Suppressor macrophage (primary cell): ENCODE measurements at places on chromosomes 11 and 22.

GRCh38 chr11:100821198-100821597 lies 134.1 kb downstream of the ARHGAP42 start:
- no peak for DNase-seq

DNA sequence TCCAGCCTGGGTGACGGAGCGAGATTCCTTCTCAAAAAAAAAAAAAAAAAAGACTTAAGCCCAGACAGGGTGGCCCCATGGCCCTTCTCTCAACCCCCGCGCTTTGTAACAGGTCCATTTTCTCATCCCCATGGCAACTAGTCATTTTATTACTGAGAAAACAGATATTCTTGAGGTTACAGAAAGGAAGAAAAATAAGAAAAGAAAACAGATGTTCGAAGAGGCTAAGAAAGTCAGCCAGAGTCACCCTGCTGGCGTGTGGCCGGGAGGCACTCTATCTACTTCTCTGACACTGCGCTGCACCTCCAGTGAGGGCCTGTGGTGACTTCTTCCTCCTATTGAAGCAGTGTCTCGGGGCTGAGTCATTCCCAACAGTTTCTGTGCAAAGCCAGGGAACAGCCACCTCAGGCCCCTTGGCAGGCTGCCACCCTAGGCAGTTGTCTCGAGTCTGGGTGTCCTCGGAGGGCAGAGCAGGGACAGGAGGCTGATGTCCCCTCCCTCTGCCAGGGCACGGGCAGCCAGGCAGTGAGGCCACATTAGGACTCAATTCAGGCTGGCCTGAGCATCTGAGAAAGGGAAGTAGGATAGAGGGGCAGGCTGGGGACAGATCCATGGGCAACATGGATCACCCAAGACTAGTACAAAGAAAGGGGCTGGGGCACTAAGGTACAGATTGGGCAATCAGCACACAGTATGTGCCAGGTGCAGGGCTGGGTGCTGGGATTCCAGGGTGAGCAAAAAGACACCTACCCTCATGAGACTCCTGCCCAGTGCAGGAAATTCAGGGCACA lies 16.4 kb upstream of the SYVN1 start:
- DNase-seq, result peak; percentile 96

DNA sequence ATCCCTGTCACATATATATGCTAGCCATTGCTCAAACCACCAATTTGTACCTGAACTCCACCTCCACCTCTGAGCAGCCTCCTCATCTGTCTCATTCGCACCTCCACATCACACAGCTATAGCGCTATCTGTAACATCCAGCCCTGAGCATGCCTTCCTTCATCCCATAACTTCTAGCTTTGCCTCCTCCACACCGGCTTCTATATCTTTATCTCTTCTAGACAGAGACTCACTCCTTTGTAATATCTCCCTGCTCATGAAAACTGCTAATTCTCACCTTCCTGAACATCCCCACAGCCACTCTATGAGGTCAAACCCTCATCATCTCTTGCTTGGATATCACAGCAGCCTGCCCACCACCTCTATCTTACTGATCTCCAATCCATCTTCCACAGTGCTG lies 5.9 kb downstream of the SIAE start:
- no peak for DNase-seq

DNA sequence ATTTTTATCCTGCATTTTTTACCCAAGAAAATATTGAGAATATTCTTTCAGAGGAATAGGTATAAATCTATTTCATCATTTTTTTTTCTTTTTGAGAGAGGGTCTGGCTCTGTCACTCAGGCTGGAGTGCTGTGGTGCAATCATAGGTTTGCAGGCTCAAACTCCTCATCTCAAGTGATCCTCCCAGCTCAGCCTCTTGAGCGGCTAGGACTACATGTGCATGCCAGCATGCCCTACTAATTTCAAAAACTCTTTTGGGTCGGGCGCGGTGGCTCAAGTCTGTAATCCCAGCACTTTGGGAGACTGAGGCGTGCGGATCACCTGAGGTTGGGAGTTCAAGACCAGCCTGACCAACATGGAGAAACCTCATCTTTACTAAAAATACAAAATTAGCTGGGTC lies 20.3 kb upstream of the PTPRJ start:
- no peak for DNase-seq

GRCh38 chr11:122116591-122116990 lies 576 bp upstream of the BLID start:
- DNase-seq, result no peak

- DNase-seq, result no peak
Measured at GRCh38 chr11:43989162-43989981, 46.9 kb downstream of the C11orf96 start.

GRCh38 chr11:42407341-42407740 lies 904.5 kb upstream of the API5 start:
- DNase-seq, result no peak

- no peak for DNase-seq
Measured at GRCh38 chr11:11973361-11973800, 35.0 kb downstream of the DKK3 start.

GRCh38 chr22:30637701-30638114 lies 2.1 kb downstream of the SLC35E4 start:
- DNase-seq, result no peak

- DNase-seq, result no peak
Measured at GRCh38 chr11:102523189-102523570, 7.4 kb downstream of the MMP7 start.

DNA sequence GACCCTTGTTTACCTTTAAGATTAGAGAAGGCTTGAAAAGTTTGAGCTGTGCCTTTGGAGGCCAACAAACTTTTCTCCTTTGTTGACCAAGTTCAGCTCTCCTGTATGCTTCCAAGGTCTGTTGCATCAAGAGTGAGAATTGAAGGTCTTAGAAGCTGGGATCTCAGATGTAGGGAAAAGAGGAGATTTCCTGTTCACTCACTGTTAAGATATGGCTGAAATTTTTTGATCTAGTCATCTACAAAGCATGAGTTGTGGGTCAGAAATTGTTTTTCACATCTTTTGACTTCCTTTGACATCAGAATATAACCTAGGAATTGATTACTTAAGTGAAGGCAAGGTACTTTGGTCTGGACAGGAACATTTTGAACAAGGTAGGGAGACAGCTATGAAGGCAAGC lies 12.1 kb downstream of the OR51B4 start:
- DNase-seq, result no peak

DNA sequence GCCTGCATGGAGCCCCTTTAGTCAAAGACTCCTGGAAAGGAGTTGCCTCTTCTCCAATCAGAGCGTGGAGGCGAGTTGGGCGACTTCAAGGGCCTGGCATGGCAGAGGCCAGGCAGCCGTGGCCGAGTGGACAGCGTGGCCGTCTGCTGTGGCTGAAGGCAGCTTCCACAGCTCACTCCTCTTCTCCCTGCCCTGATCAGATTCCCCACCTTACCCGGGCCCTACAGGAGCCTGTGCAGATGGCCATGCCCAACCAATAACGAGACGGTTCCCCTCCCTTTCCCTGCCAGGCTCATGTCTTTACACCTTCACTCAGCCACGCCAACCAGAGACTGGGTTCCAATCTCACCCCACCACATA lies 20.0 kb upstream of the SLC22A12 start:
- DNase-seq, result no peak

- no peak for DNase-seq
Measured at GRCh38 chr11:67522338-67522737, 908 bp downstream of the CABP2 start.

- DNase-seq, result peak; percentile 44
Measured at GRCh38 chr11:86671531-86672006, 847 bp downstream of the ME3 start.

DNA sequence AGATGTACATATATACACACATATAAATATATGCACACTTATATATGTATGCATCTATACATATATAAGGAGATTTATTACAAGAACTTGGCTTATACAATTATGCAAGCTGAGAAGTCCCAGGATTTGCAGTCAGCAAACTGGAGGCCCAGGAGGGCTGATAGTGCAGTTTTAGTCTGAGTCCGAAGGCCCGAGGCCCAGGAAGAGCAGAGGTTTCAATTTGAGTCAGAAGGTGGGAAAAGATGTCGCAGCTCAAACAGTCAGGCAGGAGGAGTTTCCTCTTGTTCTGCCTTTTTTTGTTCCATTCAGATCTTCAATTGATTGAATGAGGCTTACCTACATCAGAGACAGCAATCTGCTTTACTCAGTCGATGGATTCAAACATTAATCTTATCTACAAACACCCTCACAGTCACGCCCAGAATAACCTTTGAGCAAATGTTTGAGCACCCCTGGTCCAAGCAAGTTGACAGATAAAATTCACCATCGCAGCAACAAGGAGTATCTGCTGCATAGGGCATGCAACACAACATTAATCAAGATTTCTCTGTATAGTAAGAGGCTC lies 4.0 kb upstream of the SGSM1 start:
- DNase-seq, result no peak

GRCh38 chr11:57741132-57742086 lies at the start of gene SELENOH:
SELENOH (plus strand) TSS chr11:57741491; CDS start chr11:57741596, 105 bp downstream.
- peak; percentile 96 for DNase-seq

GRCh38 chr11:77418155-77418970 lies 55.5 kb downstream of the PAK1 start:
- no peak for DNase-seq

DNA sequence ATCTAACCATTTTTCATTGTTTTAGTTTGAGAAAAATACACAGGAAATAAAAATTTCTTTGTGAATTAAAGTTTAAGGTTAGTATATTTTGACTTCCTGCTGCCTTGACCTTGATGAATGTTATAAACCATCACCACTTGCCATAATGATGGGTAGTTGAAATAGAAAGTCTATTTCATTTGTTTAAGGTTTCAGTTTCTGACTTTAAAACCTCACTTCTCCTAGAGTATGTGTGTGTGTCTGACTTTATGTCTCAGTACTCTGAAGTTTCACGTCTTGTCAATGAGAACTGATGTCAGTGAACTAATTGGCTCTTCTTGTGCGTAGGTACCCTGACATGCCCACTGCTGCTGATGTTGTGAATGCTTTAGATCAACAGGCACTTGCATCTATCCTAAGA lies 188.2 kb downstream of the METTL15 start:
- no peak for DNase-seq

DNA sequence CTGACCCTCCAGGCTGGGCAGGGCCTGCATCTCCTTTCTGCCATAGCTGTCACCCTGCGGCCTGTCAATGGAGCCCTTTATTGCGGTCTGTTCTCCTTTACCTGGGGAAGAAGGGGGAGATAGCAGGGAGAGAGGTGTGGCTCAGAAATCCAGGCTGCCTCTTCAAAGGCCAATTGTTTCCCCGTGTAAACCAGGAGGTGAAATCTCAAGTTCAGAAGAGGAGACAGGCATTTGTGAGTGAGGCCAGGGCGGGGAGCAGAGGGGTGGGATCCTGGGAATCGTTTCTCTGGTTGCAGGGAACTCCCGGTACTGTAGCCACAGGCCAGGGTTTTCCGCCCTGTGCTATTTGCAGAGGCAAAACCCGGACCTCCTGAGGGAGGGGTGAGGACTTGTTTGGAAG lies 9.1 kb downstream of the DCPS start:
- no peak for DNase-seq

GRCh38 chr11:102408339-102408738 lies 44.2 kb downstream of the TMEM123 start:
- DNase-seq, result no peak

DNA sequence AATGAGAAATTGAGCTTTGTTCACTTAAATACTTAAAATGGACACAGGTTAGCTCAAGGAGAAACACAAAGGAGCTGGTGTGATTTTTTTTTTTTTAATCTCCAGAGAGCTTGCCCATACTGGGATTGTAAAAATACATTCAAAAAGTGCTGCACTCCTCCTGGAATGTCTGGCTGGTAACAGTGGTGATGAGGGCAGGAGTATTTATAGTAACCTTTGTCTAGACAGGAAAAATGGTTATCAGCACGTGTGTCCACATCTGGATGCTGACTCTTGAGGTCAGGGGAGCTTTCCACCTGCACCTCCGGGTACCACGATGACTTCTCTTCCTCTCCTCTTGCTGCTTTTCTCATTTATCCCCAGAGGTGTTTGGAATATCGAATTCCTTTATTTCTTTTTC lies 30.1 kb downstream of the EXT2 start:
- no peak for DNase-seq

GRCh38 chr11:123525097-123525496 lies 95.0 kb downstream of the GRAMD1B start:
- DNase-seq, result no peak

DNA sequence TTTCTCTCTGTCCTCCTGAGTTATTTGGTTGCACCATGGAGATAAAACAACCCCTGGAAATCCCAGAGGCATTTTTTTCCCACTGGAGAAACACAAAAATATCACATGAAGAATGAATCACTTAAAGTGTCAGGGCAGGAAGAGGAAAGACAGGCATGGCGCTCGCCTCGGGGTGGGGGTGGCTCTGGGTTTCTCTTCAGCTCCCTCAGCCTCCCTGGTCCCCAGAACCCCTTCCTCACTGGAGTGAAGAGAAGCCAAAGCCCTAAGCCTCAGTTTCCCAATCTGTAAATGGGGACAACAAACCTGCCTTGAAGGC lies 938 bp downstream of the SHISAL1 start:
- DNase-seq, result peak; percentile 16

DNA sequence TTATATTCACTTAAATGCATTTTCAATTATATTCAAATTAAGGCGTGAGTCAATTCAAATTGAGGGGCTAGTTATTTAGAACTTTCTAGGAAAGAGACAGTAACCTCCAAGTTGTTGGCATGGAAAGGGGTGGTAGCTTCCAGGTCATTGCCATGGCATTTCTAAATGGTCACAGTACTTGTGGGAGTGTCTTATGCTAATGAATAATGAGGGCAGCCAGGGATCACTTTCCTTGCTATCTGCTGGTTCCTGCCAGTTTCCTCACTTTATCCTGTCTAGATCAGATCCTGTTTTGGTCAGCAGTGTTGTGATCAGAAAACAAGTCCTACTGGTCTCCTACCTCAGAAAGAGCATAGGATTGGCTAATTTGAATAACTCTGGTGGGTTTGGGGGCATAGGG lies 21.8 kb upstream of the RNASEH2C start:
- no peak for DNase-seq

- DNase-seq, result no peak
Measured at GRCh38 chr11:129410395-129410960, 34.8 kb downstream of the BARX2 start.

DNA sequence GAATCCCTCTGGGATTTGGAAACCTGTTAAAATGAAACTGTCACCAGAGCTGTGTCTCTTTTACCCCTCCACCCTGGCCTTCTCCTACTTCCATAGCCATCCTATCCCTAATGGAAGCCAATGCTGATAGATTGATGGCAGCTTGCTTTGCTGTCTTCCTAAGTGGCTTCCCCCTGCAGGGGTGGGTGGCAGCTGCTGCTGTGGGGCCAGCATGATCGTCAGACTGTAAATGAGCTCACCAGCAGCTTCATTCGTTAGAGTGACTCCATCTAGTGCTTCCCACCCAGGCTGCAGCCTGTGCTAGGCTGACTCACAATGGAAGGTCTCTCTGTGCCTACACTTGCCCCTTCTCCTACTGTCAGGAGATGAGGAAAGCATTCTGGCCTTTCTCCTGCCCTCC lies 311.0 kb downstream of the BUD13 start:
- DNase-seq, result no peak
